ENCODE measurements at places on chromosomes 12 and 14.

GRCh38 chr12:3081886-3082285 lies 4.7 kb downstream of the TSPAN9 start:
- DNase-seq, result no peak

GRCh38 chr12:98955284-98955683 lies 310.2 kb downstream of the APAF1 start:
- DNase-seq, result no peak

GRCh38 chr12:80017261-80017870 lies 82.0 kb upstream of the OTOGL start:
- DNase-seq, result no peak

DNA sequence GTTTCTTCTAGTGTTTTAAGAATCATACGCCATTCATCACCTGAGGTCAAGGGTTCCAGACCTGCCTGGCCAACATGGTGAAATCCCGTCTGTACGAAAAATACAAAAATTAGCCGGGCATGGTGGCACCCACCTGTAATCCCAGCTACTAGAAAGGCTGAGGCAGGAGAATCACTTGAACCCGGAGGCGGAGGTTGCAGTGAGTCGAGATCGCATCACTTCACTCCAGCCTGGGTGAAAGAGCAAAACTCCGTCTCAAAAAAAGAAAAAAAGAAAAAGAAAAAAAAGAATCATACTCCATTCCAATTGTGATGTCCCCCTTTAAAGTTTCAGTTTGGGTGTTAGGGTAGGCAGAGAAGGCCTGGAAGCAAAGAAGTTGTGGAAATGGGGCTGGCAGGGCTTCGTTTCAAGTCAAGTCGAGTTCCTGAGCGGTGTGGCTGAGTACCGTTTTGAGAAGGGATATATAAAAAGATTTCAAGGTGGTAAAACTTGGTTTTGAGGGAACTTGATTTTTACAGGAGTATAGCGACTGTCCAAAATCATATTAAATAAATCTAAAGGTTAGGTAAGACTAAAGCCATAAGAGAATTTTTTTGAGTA lies 1.5 kb upstream of the TAOK3 start:
- DNase-seq, result no peak

DNA sequence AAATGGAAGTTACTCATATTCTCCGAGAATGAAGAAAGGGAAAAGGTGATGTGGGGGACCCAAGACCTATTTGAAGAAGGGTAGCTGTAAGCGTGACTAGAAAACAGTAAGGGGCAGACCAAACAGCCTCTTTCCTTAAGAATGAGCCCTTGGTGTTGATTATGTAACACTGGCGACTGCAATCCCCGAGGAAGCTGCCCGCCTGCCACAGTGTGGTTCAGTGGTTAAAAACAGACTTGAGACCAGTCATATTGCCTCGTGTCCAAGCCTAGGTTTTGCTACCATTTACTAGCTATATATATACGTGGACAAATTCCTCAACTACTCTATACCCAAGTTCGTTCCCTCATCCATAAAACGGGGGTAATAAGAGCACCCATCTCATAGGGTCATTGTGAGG lies 49.1 kb downstream of the SSPN start:
- DNase-seq, result no peak
